ENCODE measurements at places on chromosomes 5 and 9. TPM values are rescaled to one million over a fixed set of nuclear protein-coding genes. Genes with fewer than 3 reads are reported as not detected.
A peak's percentile ranks its signal among the peaks of the same experiment; 100 is the strongest.

DNA sequence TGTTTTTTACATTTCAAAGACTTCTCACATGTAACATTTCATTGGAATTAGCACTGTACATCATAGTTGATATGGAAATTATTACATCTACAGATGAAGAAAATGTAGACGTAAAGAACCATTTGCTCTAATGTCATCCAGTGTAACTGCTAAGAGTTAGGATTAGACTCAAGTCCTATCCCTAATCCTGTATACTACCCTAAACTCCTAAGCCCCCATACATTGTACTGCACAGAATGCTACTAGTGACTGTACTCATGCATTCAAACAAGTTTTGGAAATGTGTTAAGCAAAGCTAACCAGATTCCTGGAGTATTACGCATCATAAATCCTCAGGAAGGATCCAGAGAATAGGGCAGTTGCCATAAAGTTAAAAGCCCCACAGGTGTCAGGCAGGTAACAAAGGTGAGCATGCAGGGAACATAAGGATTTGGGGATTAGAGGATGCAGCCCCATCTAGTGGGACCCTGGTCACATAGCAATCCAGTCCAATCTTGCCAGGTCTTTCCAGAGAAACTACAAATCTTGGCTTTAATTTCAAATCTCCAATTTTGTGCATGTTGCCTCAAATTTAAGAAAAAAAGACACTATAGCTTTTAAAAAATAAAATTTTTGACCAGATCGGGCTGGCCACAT lies 32.0 kb downstream of the HAVCR1 start:
- no peak for DNase-seq

DNA sequence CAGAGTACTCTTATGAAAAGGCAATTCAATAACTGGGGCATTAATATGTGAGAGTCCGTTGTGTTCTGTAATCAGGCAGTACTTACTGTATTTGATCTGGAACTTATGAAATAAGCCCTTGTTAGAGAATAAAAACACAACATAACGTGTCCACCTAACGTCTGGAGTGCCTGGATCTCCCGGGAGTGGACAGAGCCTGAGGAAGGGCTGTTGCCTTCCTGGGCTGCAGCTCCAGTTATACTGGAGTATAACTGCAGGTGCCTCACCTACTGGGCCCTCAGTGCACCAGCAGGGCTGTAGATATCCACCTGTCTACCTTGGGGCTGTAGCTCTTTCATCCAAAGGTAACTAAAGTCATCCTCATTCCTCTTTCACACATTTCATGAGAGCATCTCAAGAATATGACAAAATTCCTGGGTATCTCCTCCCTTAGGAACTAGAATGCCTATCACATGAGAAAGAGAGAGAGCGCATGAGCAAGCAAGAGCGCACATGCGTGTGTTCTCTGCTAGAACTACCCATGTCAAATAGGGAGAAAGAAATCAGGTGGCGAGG lies 200.1 kb downstream of the GAPVD1 start:
- no peak for DNase-seq

GRCh38 chr9:75892216-75892911 lies 1.9 kb downstream of the PCSK5 start:
- DNase-seq: no peak

SV2C gene
- not detected for polyA plus RNA-seq

- no peak for DNase-seq
These were observed 252.2 kb downstream of the GOLPH3 start for GRCh38 chr5:31921852-31922305.

IL9 gene
- polyA plus RNA-seq: not detected

GRCh38 chr9:92547356-92547755 lies 11.6 kb upstream of the ECM2 start:
- no peak for DNase-seq

CCDC171 gene
- 0.72 TPM for polyA plus RNA-seq

- no peak for DNase-seq
These were observed 4.7 kb upstream of the C9orf57 start for GRCh38 chr9:72065076-72065475.

DNA sequence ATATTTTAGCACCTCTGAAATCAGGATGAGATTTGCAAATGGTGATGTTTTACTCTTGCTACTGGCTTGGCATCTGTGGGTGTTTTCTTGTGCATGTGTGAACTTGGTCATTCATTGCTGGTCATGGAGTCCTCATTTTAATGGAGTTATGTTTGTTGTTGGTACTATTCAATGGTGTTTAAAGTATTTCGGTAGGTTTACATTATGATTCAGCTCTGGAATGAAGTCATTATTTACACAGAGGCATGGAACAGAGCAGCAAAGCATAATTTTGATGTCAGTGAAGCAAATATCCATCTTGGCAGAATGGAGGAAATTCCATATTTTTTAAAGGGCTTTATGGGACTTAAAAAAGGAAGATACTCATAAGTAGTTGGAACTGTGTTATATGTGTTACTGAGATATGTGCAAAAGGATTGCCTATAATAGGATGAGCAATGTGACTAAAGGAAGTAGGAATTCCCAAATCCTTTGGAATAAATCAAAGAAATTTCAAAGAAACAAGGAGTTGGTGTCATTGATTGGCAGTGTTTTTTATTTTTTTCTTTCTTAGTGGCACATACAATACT lies 147.4 kb downstream of the ACTBL2 start:
- peak; percentile 52 for DNase-seq

DNA sequence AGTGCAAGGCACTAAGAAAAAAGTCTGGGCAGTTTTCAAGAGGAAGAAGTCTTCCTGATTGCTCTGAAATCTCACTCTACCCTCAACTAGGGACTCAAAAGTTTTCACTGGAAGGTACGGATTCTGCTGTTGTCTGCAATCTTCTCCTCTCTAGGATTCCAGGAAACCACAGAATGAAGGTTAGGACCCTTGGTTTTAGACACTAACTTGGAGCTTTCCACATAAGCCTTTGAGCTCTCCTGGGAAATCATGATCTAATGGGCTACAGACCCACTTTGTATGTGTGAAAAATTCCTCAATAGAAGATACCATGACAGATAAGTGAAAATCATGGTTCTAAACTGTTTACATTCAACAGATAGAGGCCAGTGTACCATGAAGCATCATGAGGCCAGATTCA lies 265.1 kb downstream of the PSAT1 start:
- no peak for DNase-seq

DNA sequence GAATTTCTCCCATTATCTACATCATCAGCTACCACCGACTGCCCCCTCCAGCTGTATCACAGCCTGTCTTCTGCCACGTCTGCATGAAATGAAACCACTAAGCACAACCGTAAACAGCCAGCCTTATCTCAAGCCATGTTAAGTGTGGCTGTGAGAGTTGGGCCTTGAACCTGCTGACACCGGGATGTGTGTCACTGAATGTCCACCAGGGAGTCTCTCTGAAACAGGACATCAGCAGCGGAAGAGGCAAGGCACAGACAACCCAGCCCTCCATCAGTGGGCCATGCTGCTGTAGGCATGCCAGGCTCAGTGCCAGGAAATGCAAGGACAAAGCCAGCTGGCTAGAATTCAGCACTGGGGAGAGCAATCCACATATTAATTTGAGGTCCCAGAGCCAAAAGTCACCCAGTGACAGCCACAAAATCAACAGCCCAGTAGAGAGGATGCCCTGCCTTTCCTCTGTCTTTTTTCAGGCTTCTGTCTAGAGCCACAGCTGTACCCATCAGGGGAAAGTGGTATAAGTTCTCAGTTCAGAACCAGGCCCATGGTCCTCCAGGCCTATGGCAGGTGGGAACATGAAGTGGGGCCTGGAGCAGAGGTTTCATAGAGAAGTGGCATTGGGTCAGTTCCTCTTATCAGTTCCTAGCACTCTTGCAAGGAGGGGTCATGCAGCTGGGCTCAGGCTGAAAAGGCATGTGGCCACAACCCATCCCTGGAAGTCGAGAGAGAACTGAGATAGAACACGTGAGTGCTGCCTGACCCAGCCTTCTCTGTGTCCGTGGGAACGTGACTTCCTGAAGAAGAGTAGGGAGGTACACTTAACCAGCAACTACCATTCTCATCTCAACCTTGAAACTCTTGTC lies 199.4 kb downstream of the ESM1 start:
- no peak for DNase-seq

HAPLN1 gene
- not detected for polyA plus RNA-seq

GRCh38 chr9:123753669-123754258 lies 176.2 kb downstream of the DENND1A start:
- DNase-seq: no peak

- no peak for DNase-seq
These were observed 38.0 kb upstream of the ADAM19 start for GRCh38 chr5:157613385-157614245.

CAMK2A gene
- polyA plus RNA-seq: 0.46 TPM

- no peak for DNase-seq
These were observed 68.8 kb upstream of the PANK3 start for GRCh38 chr5:168648016-168648415.

RAPGEF6 gene
- polyA plus RNA-seq: 13.1 TPM

- no peak for DNase-seq
These were observed 140.5 kb upstream of the COL5A1 start for GRCh38 chr9:134500931-134501760.

PKN3 gene
- 2.2 TPM for polyA plus RNA-seq

GRXCR2 gene
- not detected for polyA plus RNA-seq

DNA sequence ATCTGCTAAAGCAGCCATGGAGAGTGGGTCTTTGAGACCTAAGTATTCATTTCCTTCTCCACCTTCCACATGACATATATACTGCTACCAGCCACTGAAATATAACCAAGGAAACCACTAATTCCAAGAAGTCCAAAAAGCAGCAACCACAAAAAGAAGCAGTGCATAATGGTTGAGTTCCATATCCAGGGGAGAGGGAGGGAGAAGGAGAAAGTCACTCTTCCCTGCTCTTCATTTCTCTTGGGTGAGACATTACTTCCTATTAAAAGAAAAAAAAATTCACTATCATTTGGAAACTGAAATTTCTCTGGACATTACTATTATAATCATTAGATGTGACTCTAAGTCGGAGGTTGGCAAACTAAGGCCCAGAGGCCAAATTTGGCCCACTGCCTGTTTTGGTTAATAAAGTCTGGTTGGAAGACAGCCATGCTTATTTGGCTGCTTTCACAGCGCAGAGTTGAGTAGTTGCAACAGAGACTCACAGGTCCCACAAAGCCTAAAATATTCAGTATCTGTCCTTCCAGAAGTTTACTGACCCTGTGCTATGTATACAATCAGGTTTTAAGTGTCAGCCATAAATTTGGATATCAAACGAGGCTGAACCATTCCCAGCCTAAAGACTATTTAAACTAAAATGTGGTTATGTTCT lies 168.6 kb downstream of the MPDZ start:
- no peak for DNase-seq

DDX4 gene
- polyA plus RNA-seq: not detected

MEGF10 gene
- not detected for polyA plus RNA-seq

- DNase-seq: no peak
These were observed 62.4 kb downstream of the MFAP3 start for GRCh38 chr5:154101184-154101583.

DNA sequence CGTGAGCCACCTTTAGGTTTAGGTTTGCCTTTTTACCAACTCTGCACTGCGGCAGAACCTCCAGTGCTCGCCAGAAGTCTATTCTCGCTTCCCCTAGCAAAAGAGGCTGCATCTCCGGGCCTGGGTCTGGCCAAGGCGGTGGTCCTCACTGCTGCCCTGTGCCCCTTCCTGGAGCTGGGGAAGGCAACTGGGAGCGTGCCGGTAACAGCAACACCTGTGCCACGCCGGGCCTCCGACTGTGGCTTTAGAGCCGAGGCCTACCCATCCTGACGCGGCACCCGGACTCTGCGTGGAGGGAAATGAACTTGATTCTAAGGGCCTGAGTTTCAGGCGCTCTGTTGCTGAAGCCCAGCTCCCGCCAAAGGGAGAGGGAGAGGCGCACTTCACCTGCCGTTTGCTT lies 82.4 kb upstream of the SPATA31C2 start:
- DNase-seq: no peak

DNA sequence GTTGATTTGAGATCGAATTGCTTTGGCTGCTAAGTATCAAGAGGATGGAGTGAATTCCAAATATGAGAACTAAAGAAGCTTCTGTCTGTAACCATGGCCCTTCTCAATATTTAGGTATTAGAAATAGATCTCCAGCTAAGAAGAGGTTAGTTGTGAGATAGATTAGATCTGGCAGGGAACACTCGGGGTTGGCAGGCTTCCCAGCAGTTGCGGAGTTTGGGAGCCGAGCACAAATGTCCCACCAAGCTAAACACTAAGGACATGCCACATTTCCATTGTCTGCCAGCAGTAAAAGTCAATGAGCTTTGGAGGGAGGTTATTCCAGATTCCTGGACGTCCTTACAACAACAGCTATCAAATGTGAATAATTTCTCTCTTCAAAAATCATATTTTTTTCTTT lies 85.8 kb downstream of the TAF11L14 start:
- DNase-seq: no peak

DNA sequence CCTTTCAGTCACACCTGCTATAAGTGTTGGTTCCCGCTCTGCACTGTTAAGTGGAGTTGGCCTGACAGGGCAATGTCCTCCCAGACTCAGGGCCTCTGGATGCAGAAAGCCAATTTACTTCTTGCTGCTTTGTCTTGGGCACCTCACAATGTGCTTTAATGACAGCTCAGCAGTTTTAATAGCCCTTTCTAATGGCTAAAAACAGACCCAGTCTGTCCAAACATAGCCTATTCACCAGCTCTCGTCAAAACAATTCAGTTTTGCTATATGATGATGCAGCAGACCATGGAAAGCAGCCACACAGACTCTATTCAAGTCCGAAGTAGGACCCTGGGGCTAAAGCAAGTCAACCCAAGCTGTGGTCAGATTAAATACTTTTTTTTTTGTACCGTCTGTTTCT lies 529.1 kb upstream of the SEMA6A start:
- no peak for DNase-seq

MED22 gene
- polyA plus RNA-seq: 14.1 TPM

- DNase-seq: no peak
These were observed 517 bp upstream of the EXOSC2 start for GRCh38 chr9:130693101-130693425.

DNA sequence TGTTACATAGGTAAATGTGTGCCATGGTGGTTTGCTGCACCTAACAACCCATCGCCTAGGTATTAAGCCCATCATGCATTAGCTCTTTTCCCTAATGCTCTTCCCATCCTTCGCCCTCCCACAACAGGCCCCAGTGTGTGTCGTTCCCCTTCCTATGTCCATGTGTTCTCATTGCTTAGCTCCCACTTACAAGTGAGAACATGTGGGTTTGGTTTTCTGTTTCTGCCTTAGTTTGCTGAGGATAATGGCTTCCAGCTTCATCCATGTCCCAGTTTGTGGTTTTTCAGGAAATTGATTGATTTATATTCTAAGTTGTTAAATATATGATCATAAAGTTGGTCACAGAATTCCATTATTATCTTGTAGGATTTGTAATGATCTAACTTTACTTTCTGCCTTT lies 85.3 kb upstream of the CAST start:
- no peak for DNase-seq

- DNase-seq: peak; percentile 4
These were observed 631.5 kb upstream of the ST8SIA4 start for GRCh38 chr5:101534491-101535110.

DNA sequence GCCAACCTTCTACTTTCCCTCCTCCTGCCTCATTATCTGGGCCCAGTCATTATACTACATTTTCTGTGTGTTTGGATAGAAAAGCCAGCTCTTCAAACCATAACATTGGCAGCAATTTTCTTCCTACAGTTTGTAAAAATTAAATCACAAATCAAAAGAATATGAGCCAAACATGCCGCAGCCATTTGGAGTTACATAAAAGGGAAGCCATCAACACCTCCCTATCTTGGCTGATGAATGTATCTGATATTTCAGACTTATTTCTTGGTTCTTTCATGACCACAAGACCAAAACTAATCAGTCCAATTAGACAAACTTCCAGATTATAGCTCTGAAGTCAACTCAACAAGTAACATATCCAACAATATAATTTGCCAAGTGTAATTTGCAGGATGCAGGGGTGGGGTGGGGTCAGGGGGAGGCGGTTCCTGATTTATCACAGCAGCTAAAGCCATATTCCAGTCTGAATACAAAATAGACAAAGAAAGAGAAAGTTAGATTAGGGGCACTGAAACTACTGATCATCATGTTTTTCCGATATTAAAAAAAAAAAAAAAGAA lies 89.4 kb upstream of the CNTLN start:
- no peak for DNase-seq
